ENCODE measurements at places on chromosomes 7 and 10.

DNA sequence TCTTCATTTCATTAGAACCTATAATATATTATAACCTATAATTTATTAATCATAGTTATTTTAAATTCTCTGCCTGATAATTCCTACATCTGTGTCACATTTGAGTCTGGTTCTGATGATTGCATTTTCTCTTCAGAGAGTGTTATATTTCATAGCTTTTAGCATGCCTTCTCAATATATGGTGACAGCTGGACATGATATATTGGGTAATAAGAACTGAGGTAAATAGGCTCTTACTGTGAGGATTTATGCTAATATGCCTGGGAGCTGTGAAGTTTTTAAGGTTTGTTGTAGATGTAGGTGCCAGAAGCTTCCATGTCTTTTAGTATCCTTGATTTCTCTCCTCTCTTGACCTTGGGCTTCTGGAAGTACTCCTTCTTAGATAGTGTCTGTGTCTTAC, 325.9 kb upstream of the SEMA3D start:
- no peak for DNase-seq

DNA sequence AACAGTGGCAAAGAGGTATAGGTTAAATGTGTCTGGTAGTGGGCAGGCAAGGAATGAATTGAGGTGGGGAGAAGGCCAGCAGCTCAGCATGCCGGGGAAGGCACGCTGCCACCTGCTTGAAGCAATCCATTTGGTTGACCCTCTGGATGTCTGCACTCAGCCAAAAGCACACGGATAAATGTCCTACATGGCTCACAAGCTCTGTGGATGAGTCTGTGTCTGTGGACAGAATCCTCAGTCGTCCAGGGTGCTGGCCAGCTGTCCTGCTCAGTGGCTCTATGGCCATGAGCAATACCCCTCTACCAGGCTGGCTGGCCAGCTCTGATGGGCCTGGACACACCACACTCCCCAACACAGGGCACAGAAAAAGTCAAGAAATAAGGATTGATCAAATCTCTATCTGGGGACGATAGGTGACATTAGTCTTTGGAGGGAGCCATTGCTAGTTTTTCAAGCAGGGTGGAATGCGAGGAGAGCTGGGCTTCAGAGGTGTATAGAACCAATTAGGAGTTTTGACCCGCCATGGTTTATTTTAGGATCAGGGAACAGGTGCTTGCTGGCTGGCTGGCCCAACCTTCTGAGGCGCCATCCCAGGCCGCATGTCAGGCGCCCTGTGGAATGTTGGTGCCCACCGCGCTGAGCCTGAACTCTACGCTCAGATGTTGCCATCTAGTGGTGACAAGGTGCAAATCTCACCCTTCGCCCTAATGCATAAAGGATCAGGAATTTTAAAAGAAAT, 493.4 kb downstream of the TNS3 start:
- DNase-seq, result peak; percentile 16

DNA sequence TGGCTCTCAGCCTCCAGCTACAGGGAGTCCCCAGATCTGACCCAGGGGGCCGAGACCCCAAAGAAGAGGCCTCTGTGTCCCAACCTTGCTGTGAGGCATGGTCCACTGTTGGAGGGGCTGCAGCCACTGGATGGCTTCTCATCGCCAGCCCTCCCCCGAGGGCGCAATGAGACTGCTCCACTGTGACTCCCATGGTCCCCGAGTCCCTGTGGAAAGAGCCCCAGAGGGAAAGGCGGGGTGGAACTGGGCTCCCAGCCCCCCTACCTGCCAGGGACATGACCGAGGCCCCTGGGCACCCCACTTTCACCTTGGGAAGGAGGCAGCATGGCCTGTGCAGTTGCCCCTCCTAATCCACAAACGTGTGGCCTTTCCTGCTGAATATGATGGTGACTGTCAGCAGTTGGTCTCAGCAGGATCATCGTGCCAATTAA, 33.5 kb upstream of the RET start:
- DNase-seq, result no peak

DNA sequence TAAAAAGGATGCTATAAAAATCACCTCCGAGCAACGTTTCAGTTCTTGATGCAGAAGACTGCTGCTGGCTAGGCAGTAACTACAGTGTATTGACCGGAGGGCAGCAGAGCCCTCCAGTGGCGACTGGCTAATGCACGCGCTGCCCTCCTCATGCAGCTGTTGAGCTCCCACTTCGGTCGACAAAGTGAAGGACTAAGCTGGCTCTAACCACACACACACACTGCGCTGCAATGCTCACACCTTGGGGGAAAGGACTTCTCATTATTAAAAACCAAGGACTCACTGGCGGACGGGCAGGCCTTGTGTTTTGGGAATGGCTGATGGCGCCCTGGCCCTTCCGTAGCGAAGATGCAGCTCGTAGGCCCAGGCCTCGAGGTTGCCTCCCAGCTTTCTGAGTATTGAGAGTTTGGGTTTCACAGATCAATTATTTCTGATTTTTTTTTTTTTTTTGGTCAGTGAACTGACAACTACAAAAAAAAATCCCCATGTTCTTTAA, 120.9 kb upstream of the DIP2C start:
- no peak for DNase-seq

DNA sequence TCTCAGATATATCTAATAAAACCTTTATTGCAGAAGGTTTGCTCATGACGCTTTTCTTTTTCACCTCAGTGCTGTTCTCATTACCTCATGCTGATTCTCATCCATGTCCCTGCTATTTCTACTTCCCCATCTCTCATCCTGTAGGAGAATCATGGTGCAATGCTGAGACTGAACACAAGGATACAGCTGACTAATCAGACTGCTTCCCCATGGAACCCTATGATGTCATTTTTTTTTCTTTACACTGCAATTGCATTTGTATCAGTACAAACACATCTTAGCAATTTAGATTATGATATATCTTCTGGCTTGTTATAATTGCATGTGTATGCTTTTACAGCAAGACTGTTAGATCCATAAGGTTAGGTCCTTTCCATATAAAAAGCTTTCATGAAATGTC, 93.7 kb downstream of the SEMA3A start:
- no peak for DNase-seq

DNA sequence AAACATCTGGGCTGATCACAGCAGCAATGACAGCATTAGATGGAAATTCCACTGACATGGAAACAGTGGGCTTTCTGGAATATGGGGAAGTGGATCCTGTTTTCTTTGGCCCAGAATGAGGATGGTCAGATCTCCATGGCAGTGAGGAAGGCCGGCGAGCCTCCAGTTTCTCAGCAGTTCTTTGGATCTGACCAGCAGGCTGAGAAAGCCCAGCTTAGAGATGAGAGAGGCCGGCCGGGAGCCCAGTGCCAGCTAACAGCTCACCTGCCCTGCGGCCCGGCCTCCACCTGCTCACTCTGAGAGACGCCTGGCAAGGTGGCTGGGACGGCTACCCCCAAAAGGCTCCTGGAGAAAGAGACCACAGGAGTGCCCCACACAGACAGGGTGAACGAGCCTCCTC, 24.2 kb downstream of the GPER1 start:
- no peak for DNase-seq

DNA sequence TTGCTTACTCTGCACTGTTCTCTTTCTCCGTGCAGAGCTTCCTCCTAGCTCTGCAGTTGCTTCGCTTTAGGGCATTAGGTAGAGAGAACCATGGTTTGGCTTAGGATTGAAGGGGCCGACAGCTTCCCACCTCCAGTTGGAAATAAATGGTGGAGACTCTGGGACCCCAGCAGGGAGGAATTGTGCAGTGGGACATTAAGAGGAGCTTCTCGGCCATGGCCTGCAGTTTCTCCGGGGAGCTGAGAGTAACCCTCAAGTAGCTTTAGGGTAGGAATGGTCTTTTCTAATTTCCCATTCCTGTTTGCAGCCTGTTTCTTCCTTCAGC, 1.2 kb downstream of the SUFU start:
- no peak for DNase-seq

GRCh38 chr7:27670676-27671075, 8.0 kb upstream of the HIBADH start:
- DNase-seq, result no peak

DNA sequence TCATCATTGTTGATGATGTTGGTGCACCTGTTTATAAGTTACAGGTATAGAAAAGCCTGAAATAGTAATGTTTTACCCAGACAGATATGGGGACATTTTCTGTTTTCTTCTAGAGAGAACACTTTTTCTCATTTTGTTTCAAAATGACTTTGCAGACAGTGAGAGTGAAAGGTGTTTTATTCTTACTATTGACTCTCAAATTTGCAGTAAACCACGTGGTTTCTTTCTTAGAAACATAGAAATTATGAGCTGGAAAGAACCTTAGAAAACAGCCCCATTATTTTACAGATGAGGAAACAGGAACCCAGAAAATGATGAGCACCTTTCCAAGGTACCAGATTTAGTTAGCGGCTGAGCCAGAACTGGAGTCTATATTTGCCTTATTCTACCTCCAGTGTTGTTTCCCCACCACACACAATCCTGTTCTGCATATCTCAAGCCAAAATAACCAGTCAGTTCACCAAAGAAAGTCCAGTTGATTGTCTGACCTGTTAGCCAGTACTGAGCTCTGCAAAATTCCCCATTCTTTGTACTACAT, 138.9 kb upstream of the AHR start:
- DNase-seq, result no peak

- no peak for DNase-seq
Observed at GRCh38 chr7:141213226-141213625, 139.4 kb downstream of the TMEM178B start.

DNA sequence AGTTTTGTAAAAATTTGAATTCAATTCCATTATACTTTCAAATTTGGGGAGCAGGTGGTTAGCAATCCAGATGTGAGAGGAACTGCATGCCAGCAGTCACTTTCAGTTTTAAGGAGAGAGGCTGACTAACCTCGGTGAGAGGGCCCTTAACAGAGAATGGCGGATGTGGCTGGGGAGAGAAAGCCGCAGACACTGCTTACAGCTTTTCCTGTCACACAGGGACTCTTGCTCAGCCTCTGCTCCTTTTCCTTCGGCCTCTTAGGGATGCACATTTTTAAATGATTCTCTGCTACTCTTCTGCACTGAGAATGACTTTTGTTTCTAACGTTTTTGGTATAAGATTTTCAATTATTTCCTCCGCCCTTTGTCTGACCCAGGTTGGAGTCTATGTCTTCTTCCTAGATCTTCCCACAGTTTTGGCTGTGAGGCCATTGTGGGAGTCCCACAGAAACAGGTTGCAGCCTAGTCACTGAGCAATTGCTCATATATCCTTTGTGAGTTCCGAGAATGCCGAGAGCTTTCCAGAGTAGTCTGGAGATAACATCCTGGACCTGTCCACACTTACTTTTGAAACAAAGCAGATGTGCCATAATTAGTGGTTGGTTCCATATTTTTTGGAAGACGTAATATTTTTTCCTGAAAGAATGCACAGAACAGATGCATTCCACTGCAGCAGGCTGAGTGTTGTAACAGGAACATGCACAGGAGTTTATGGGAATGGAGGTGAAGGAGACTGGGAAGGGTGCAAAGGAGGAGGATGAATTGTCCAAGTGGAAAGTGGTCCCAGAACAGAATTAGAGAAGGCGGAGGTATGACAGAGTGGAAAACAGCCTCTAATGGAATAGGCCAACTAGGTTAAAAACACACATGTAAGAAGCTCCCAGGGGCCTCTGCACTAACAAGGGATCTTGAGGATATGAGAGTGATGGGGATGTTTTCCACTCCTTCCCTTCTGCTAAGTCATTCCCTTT, 168.0 kb upstream of the ZNF32 start:
- DNase-seq, result peak; percentile 25

GRCh38 chr7:41415471-41416207, 287.3 kb downstream of the INHBA start:
- DNase-seq, result no peak

- DNase-seq, result no peak
Observed at GRCh38 chr10:107671960-107672359, 507.5 kb upstream of the SORCS1 start.

- DNase-seq, result no peak
Observed at GRCh38 chr7:122975341-122975740, 20.2 kb downstream of the TAS2R16 start.

DNA sequence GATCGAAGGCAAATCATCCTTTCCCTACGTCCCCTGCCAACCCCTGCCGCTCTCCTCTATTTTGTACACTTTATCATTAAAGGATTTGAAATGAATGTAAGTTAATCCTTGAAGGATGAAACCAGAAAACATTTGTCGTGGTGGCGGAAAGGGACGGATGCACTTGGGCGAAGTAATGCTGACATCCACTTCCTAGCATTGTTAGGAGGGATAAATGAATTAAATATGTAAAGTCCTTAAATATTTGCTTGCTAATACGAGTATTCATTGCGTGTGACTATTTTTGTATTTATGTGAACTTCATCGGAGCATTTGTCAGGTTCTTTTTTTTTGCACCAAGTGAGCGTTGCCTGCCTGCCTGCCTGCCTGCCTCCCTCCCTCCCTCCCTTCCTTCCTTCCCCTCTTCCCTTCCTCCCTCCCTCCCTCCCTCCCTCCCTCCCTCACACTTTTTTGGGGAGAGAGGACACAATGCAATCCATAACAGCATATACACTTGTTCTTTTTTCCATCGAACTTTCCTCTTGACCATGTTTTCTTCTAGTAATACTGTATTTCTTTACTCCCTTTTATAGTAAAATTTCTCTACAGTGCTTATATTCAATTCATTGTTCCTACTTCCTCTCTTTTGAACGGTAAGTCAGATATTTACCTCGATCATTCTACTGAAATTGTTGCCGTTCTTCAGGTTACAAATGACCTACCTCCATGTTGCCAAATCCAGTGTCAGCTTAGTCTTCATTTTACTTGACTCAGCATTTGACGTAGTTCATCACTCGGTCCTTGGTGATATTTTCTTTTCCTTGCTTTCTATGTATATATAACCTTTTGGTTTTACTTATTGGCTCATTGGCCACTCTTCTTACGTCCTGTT, 831 bp downstream of the CCDC7 start:
- no peak for DNase-seq

GRCh38 chr10:102644646-102645387, 538 bp downstream of the TRIM8 start:
- DNase-seq, result no peak

DNA sequence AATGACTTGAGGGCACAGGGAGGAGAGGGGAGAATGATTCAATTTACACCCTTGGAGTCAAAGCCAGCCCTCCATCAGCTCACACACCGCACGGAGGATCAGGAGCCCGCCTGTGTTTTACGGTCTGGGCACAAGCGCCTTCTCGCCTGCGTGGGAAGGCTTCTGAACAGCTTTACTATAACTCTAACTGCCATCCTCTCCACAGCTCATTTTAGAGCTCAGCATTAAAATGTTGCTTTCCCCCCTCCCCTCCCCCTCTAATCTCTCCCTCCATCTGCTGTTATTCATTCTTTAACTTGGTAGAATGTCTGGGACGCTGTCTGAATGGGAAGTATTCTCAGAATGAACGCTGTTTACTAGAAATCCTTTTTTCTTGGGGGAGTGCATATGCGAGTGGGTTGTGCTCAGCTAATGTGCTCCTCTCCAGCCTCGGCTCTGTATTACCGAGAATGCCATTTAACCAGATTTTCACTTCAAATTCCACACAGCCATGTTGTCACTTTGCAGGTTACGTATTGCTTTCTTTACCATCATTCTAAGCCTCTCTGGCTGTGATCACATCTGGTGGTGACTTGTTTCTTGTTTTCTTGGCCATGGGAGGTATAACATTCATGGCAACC, 140.1 kb downstream of the GFRA1 start:
- no peak for DNase-seq

- no peak for DNase-seq
Observed at GRCh38 chr10:13365243-13365642, 17.1 kb upstream of the SEPHS1 start.

Data from GM12892 (cell line).